Ovary (tissue), 10 donors: ENCODE measurements at places on chromosomes 7 and 10.
A peak's percentile ranks its signal among the peaks of the same experiment; 100 is the strongest.

DNA sequence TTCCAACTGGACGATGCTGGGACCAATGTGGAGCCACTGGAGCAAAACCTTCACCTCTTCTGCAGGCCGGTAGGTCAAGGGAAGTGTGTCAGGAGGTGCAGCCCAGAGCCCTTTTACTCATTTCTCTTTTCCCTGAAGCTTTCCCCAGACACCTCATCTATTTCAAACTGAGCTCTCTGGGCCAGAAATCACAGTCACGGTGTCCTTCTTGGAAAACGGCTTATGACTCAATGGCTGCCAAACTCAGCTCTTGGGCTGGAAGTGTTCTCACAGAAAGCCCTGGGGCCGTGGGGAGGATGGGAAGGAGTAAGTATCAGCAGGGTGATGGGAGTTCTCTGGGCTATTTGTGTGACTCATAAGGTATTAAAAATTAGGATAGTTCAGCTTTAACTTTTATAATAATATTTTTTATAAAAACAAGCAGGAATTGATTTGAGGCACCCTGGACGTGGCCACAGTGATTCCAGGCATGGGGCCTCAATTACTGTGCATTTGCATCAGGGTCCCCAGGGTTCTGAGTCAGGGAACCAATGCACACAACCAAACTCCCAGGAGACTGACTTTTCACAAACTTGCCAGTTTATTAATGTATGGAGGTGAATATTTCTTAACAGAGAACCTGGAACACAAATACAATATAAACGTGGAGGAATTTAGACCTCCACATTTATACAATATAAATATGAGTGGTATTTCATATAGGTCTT lies 187.4 kb upstream of the TMEM72 start:
- DNase-seq, result no peak

- no peak for DNase-seq
These were observed 288.2 kb downstream of the TWIST1 start for GRCh38 chr7:18828994-18829857.

- no peak for DNase-seq
These were observed 78.9 kb upstream of the EGR2 start for GRCh38 chr10:62895063-62895462.

DNA sequence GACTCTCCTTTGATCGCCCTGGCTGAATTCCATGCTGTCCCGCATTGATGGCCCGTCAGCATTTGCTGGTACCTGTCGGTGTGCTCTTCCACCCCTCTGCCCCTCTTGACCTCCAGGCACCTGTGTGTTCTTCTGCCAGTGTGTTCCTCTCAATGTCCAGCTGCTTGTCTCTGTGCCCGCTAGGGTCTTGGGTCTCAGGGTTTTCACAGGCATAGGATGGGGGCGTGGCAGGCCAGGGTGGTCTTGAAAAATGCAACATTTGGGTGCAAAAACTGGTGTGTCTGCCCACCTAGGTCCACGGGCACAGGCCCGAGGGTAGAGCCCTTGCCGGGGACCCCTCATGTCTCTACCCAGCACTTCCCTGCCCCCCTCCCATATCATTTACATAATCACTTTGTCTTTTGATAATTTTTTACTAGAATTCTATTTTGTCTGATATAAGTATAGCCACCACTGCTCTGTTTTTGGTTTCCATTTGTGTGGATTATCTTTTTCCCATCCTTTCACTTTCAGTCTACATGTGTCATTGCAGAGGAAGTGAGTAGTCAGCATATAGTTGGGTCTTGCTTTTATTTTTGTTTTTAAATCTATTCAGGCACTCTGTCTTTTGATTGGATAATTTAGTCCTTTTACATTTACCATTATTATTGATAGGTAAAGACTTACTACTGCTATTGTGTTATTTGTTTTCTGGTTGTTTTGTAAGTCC lies 46.6 kb upstream of the ADRA2A start:
- no peak for DNase-seq

- peak; percentile 93 for DNase-seq
These were observed at the start of gene LRRD1 for GRCh38 chr7:92178928-92179924. Gene LRRD1 (minus strand): TSS chr7:92179142. CDS start chr7:92165202, 13,940 bp downstream.

GRCh38 chr10:98472196-98472595 lies 25.5 kb upstream of the HPS1 start:
- no peak for DNase-seq

GRCh38 chr10:3800586-3800985 lies 15.6 kb upstream of the KLF6 start:
- DNase-seq, result no peak

- no peak for DNase-seq
These were observed 69.1 kb downstream of the GCC1 start for GRCh38 chr7:127516320-127516719.

- no peak for DNase-seq
These were observed 7.3 kb downstream of the FGFBP3 start for GRCh38 chr10:91901784-91902677.

DNA sequence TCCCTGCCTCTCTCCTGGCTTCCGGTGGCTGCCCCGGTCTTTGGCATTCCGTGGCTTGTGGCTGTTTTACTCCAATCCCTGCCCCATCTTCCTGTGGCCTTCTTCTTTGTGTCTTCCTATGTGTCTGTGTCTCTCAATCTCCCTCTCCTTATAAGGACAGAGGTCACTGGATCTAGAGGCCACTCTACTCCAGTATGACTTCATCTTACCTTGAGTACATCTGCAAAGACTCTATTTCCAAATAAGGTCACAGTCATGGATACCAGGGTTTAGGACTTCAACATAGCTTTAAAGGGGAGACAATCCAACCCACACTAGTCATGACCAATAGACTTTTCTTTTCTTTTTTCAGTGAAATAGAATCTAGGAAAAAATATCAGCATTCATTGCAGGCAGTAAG lies 153.3 kb upstream of the INSYN2A start:
- no peak for DNase-seq

DNA sequence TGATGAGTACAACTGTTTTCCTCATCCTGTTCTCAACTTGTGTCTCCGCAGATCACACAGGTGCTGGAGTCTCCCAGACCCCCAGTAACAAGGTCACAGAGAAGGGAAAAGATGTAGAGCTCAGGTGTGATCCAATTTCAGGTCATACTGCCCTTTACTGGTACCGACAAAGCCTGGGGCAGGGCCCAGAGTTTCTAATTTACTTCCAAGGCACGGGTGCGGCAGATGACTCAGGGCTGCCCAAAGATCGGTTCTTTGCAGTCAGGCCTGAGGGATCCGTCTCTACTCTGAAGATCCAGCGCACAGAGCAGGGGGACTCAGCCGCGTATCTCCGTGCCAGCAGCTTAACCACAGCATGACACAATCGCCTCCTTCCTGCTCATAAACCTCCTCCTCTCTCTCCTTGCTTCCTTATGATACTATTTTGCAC lies 126.7 kb upstream of the PRSS58 start:
- DNase-seq, result no peak

DNA sequence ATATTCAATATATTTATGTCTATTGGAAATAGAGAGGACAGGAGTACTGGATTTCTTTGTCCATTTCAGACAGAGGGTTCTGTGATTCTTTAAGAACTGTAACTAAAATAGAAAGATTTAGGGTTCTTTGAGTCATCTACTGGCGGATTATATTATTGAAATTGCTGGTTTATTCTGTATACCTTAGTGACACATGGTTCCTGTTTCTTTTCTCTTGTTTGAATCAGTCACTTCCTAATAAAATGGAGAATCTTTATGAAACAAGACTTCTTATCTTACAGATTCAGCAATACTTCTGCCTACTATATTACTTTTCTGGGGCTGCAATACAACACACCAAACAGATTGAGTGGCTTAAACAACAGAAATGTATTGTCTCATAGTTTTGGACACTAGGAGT lies 20.8 kb upstream of the ZNF800 start:
- DNase-seq, result no peak

GRCh38 chr10:42734536-42734935 lies 48.1 kb upstream of the BMS1 start:
- no peak for DNase-seq

DNA sequence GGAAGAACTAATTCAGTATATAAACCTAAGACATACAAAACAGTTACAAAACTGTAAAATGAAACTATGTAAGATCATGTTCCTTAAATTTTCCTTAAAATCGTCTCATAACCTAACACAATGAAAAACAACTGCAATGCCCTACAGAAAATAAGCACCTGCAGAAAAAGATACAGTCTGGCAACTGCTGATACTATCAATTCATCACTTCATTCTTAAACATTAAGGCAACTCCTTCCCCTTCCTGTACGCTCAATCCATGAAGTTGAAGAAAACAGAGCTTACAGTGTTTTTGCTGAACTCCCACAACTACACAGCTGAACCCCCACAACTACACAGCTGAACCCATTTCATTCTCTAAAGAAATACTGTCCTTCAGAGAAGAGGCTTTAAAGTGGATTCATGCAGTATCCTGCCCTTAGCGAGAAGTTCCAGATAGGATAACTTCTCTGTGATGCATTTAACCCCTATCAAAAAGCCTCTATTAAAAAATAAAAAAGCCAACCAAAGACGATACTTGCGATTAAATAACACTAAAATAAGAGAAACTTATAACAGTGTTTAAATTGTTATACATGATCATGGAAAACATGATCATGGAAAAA lies 50.0 kb downstream of the JMJD1C start:
- no peak for DNase-seq

- no peak for DNase-seq
These were observed 205.1 kb upstream of the SEMA3A start for GRCh38 chr7:84399661-84400060.

DNA sequence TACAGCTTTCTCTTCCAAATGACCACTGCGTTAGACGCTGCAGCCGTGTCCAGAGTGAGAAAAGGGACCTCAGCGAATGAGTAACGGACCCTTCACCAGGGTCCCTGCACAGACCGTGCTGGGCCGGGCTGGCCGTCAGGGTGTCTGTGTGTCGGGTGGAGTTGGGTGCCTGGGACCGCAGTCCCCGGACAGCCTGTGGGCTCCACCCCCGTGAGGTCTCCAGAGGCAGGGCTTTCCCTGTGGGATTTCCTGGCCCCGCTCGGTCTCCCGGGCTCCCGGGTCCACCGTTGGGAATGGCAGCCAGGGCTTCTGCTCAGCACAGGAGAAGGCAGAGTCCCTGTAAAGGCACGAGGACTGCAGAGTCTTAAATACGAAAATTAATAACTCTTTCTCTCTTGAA lies 509.7 kb downstream of the TCERG1L start:
- no peak for DNase-seq

DNA sequence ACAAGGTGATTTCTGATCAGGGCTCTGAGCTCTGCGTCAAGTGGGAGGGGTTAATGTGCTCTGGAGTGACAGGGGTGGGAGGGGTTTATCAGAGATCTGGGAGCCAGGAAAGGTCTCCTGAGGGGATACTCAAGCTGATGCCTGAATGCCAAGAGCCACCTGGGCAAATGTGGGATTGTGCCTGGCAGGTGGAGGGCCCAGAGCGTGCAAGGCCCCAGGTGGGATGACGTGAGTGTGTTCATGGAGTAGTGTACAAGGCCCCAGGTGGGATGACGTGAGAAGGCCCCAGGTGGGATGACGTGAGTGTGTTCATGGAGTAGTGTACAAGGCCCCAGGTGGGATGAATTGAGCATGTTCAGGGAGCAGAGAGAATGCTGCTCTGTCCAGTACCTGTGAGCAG lies 610.3 kb downstream of the PTPRN2 start:
- DNase-seq, result no peak

DNA sequence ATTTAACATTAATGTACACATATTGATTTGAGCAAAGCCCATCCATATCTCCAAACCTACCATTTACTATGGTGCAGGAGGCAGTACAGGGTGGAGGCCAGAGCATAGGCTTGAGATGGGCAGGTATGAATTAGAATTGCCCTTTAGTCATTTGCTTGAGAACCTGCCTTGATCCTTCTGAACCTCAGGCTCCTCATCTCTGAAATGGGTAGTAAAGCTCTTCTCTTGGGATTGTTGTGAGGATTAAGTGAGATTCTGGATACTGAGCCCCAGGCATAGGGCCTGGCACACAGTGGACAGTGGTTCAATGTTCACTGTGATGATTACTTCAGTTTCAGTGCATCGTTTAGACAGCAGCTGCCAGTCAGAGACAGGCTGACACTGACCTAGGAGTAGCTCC lies 5.0 kb upstream of the ATXN7L1 start:
- no peak for DNase-seq
